ENCODE measurements at places on chromosomes 3 and 15.

- no peak for DNase-seq
Observed at GRCh38 chr3:39435006-39435748, 28.7 kb downstream of the RPSA start.

- DNase-seq = peak; percentile 53
Observed at GRCh38 chr3:67783281-67784250, 129.2 kb upstream of the SUCLG2 start.

GRCh38 chr15:64938192-64938591 lies 26.5 kb downstream of the ANKDD1A start:
- no peak for DNase-seq

DNA sequence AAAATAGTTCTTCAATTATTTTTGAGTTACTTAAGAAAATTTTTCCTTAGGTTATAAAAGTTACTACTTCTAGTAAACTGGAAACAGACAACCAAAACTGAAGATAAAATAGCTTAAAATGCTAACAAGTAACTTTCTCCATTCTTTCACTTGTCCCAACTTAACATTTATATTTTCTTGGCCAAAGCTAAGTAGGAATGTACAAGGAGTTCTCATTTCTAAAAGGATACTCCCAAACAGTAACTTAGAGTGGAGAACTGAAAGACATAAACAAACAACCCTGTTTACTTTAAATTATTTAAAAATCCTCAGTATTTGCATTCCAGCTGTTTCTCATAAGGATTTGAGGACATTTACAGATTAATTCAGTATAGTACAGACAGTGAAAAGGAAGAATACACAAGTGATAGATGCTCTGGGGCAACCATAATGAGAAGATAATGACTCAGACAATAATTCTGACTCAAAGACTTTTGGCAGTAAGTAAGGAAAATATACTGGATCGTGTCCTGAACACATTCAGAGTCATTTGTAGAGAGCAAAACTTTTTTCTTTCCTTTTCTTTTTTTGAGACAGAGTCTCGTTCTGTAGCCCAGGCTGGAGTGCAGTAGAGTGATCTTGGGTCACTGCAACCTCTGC lies 29.2 kb upstream of the ANXA2 start:
- no peak for DNase-seq

All from COLO829 (cell line).